ENCODE measurements at places on chromosomes 12 and 14.

DNA sequence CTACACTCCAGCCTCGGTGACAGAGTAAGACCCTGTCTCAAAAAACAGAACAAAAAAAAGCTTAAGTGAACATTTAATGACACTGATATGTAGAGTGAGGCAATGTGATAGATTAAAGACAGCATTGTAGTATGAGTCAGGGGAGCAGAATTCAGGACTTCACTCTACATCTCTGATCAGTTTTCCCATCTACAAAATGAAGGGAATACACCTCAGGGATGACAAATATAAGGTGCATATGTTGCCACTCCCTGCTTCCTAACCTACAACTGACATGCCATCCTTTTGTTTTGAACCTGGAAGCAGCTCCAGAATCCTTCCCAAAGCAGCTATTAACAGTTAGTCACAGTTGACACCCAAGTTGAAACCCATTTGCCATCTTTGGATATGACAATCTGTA is 30.9 kb upstream of the STRN3 start:
- no peak for DNase-seq

- DNase-seq, result peak; percentile 56
These were observed 280.2 kb upstream of the PWP1 start for GRCh38 chr12:107405436-107405835.

DNA sequence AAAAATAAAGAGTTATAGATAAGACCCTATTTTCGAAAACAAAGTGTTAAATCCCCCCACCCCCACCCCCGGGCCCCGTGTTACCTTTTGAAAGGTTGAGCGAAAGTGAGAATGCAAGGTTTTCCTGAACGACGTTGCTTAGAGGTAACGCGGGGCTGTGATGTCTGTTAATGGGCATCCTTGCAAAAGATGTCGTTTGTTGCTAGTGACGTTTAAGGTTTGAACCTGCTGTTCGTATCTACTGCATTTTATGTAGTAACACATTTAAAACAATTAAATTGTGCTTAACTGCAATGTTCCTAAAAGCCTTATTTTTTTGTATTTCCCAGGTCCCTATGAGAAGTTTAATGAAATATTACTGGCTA is 1.2 kb downstream of the CPSF6 start:
- peak; percentile 9 for DNase-seq

DNA sequence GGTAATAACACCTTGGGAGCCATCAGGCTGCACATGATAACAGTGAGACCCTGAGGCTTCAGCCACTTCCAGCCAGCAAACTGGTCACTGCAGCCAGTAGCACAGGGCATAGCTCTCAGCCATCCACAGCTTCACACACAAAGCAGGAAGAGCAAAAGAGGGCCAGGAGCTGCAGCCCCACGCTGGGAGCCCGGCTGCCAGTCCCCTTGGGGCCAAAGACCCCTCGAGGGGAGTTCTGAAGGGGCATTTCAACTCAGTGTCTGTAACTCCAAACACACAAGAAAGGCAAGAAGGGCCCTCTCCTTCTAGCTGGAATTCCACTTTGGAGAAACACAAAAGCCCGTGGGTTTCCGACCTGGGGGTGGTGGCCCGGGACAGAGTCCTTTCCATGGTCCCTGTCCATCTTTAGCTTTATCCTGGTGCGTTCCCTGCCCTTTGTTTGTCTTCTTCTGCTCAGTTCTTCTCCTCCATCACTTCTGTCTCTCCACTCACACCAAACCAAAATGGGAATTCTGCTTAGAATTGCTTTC is 151.8 kb upstream of the FKBP4 start:
- DNase-seq, result no peak

GRCh38 chr12:3171195-3171591 is 94.0 kb downstream of the TSPAN9 start:
- no peak for DNase-seq

DNA sequence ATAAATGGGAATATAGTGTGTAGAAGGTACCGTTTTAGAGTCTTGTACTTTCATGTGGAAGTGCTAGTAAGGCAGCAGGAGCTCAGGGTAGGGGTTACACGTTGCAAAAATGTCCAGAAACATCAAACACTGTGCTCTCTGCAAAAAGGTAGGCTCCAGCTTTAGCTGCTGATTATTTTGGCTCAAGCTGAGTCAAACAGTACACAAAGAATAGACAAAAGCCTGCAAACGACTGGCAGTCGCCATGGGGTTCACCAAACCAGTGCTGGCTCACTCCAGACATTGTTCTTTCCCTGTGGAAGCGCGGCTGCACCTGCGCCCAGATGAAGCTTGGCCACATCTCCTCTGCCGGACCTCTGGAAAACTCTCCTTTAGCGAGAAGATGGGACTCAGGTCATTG is 45.3 kb upstream of the NAA30 start:
- DNase-seq, result no peak

- no peak for DNase-seq
These were observed 48.2 kb upstream of the PNMA1 start for GRCh38 chr14:73762375-73762822.

- peak; percentile 77 for DNase-seq
These were observed 35.1 kb downstream of the CCDC85C start for GRCh38 chr14:99568567-99569560.

- DNase-seq, result no peak
These were observed 10.7 kb downstream of the DYRK4 start for GRCh38 chr12:4572680-4573079.

GRCh38 chr12:100794441-100795173 is at the start of gene ANO4:
TSS of gene ANO4 (plus strand) at chr12:100794776. CDS start at chr12:100901786, 107,010 bp downstream.
- DNase-seq, result peak; percentile 61

GRCh38 chr14:31371646-31372045 is 48.7 kb downstream of the HEATR5A start:
- no peak for DNase-seq

DNA sequence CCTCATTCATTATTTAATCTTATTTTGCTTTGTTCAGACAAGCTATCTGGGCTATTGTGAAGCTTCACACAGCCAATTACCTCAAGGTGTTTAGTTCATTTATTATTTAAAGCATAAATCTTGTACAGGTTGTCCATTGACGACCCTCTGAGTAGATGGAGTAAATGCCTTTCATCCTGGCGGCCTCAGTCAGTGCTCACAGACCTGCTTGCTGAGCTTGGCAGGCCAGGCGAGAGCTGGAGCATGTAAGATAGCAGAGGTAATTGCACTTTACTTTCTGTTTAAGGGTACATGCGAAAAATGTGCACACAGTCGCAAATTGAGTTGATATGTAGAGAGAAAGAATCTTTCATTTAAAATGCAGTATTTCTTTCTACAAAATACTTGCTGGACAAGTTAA is 224.4 kb downstream of the NPAS3 start:
- DNase-seq, result peak; percentile 58

DNA sequence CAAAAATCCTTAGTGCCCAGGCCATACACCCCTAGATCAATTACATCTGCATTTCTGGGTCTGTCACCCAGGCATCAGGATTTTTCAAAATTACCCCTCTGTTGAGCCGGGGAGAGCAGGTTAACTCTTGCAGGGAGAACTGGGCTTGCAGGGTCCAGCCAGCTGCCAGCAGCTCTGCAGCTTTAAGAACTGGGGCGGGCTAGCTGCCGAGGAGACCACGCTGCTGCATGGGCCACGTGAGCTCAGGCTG is at the start of gene DGLUCY:
Gene DGLUCY, plus strand, starts transcription at position 245 of the 250 bp plus-strand sequence. CDS start 46,222 bp downstream, outside the sequence.
- peak; percentile 41 for DNase-seq

DNA sequence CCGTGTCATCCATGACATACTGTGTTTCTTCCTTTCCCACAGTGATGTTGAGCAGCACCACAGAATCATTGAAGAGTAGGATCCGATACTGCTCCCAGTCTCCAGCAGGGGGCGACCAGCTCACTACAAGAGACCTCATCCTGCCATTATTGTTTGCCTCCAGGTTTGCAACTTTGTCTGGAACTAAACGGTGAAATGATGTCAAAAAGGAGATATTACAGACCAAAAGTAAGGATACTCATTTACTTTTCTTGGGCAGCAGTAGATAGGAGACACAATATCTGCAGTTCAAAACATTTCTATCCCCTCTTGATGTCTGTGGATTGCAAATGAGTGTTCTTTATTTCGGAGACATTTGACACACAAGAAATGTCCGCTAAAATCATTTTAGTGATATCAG is 47.2 kb downstream of the PTPRB start:
- DNase-seq, result peak; percentile 68

DNA sequence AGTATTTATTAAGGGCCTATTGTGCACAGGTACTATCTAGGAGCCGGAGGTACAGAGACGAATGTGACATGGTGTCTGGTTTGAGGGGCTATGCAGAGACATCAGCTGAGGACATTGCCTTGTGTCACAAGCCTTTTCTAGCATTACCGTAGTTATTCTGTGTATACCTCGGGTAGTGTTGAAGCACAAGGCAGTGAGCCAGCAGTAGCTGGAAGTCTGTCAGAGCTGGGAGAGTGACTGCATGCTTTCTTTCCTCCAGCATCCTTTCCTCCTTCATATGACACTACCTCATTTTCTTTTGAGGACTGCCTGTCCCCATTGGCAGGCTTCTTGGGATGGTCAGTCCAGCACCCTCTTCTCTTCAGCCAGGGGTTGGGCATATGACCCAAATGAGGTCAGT is 77.0 kb downstream of the POLR3B start:
- no peak for DNase-seq

GRCh38 chr12:2958432-2959191 is 585 bp upstream of the TEAD4 start:
- peak; percentile 28 for DNase-seq

DNA sequence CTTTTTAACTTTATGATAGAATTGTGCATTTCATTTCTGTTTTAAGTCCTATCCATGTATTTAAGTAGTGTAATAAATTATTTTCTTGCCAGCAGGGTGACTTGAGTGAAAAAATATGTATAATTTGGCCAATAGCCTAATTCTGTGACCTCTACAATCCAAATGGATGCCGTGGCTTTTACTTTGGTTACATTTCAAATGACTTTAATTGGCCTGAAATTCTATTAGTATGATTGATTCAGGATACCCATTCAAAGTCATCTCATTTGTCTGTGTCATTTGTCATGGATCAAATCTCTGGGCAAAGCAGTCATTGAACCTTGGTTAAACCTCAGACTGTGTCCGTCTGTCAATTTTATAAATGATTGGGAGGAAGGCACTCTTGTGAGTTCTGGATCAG is 29.6 kb downstream of the CRADD start:
- no peak for DNase-seq

DNA sequence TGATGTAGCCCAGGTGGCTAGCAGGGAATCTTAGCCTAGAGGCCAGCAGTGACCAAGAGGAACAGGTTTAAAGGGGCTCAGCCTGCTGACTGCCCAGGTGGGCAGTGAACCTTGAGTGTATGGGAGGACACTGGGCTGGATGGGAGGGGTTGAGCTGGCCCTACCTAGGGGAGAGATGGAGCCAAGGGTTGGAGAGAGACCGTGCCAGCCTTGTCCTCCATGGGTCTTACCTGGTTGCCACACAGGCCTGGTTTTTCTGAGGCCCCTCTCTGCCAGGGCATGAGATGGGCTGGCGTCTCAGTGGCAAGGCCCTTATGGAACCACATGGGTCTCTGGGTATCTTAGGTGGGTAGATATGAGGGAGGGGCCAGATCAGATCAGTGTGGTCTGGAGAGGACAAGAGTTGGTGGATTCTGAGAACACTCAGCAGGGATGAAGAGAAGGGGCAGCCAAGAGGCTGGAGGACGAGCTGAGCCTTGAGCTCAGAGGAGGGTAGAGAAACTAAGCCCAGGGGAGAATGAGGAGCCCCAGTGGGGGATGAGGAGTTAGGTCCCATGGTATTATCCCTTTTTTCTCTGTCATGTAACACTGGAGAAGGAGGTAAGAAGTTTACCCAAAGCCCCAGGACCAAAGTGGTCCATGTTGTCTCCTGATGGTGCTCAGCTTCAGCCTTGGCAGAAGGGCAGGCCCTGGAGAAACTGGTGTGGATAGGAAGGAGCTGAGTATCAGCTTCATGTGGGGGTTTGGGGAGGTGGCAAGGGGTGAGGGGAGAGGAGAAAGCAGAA is 3.7 kb downstream of the GZMB start:
- no peak for DNase-seq

GRCh38 chr14:76289276-76289675 is 86.7 kb upstream of the ESRRB start:
- no peak for DNase-seq

DNA sequence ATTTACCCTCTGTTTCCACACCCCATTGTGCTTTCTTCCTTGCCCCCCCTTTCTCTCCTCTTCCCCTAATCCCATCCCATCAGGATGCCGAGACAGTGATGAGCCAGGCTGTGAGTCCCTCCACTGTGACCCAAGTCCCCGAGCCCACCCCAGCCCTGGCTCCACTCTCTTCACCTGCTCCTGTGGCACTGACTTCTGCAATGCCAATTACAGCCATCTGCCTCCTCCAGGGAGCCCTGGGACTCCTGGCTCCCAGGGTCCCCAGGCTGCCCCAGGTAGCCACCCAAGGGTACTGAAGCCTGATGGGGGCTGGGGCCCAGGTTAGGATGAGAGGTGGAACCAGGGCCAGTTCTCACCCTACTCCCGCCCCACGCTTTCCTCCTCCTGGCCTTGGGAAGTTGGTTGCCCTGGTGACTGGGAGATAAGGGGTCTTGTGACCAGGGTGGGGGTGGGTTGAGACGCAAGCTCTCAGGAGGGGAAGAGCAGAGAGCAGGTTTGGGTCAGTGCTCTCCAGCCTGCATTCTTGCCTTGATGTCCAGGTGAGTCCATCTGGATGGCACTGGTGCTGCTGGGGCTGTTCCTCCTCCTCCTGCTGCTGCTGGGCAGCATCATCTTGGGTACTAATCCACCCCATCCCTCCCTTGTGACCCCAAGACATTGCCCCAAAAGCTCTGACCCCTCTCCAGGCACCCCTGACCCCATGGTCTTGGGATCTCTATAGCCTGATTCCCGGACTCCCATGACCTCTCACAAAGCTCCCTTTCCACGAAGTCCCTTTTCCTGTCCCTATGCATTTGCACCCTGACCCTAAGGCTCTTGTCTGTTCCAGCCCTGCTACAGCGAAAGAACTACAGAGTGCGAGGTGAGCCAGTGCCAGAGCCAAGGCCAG is 1.2 kb downstream of the AMHR2 start:
- DNase-seq, result no peak

GRCh38 chr12:71652656-71653055 is 11.0 kb downstream of the ZFC3H1 start:
- no peak for DNase-seq

DNA sequence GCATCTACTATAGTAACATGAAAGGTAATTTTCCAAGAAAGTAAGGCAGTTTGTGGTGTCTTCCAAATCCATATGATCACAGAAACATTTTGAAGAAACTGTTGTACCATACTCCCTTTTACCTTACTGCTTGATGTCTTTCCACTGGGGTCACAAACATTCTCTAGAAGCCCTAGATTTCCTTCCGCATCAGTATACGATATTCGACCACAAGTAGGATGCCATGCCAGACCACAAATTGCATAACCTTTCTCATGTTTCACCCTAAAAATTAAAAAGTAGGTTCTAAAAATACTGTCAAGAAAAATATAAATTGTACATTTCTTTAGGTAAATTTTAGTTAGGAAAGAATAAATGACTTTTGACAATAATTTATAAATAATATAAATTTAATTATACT is 26.5 kb downstream of the WDHD1 start:
- DNase-seq, result no peak

GRCh38 chr12:5465384-5465783 is 33.5 kb downstream of the NTF3 start:
- DNase-seq, result no peak

DNA sequence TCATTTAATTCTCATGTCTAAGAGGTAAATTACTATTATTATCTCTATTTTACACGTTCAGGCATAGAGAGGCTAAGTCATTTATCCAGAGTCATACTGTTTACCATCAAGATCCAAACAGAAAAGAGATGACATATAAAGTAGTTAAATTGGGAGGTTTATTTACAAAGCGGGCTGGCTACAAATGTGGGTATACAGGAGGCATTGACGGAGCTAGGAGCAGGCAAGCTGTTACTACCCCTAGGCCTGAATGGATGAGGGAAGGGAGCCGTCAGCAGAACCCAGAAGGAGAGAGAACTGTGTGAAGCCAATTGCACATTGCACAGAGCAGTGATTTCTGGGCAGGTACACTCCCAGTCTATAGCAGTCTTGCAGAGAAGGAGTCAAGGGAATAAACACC is 39.8 kb downstream of the DACT1 start:
- DNase-seq, result no peak
